Osteoblast (primary cell): ENCODE measurements at places on chromosomes 13 and 19.
A peak's percentile ranks its signal among the peaks of the same experiment; 100 is the strongest.

DNA sequence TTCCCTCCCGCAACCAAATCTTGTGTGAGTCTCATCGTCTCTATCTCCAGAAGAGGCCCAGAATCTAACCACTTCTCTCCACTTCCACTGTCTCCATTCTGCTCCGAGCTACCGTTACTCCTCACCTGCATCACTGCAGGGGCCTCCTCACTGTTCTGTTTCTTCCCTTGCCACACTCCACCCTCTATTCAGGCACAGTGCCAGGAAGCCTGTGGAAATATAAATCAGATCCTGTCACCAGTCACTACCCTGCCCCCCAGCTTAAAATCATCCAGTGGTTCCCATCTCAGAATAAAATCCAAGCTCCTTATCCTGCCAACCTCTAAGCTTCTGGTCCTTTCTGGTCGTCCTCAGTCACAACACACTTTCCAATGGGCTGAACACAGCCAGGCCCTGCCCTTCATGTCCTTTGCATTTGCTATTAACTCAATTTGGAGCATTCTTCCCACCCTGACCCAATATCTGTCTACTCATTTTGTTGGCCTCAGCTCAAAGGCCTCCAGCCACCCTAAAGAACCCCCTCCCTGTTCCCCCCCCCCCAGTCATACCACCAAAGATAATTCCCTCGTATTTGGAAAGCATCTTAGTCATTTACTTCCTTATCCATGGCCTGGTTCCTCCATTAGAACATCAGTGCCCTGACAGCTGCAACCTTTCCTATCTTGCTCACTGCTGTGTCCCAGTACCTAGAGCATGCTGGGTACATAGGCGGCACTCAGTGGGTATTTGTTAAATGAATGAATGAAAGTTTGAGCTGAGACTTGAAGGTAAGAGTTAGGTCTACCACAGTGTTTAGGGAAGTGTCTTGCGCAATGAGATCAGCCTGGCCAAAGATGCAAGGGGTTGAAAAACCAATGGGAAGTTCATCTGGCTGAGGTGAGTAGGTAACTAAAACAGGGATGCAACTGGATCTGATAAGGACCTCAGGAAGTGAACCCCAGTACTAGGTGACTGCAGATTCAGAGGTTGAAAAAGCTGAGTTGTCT is 24.4 kb downstream of the ZNF175 start:
- DNase-seq, result no peak

GRCh38 chr13:73902847-73903246 is 231.4 kb downstream of the KLF12 start:
- DNase-seq, result no peak

GRCh38 chr19:13430790-13431582 is 75.3 kb downstream of the CACNA1A start:
- peak; percentile 73 for DNase-seq

DNA sequence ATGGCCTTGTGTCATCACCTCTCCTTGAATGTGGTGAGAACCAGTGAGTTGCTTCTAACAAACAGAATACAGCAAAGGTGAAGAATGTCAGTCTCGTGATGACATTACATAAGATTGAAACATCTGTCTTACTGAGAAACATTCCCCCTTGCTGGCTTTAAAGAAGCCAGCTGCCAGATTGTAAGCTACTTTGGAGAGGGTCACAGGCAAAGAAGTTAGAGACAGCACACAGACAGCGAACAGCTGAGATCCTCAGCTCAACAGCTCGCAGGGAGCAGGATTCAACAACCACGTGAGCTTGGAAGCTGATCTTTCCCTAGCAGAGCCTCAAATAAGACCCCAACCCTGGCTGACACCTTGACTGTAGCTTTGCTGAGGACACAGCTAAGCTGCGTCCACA is 367.9 kb downstream of the LIG4 start:
- no peak for DNase-seq

DNA sequence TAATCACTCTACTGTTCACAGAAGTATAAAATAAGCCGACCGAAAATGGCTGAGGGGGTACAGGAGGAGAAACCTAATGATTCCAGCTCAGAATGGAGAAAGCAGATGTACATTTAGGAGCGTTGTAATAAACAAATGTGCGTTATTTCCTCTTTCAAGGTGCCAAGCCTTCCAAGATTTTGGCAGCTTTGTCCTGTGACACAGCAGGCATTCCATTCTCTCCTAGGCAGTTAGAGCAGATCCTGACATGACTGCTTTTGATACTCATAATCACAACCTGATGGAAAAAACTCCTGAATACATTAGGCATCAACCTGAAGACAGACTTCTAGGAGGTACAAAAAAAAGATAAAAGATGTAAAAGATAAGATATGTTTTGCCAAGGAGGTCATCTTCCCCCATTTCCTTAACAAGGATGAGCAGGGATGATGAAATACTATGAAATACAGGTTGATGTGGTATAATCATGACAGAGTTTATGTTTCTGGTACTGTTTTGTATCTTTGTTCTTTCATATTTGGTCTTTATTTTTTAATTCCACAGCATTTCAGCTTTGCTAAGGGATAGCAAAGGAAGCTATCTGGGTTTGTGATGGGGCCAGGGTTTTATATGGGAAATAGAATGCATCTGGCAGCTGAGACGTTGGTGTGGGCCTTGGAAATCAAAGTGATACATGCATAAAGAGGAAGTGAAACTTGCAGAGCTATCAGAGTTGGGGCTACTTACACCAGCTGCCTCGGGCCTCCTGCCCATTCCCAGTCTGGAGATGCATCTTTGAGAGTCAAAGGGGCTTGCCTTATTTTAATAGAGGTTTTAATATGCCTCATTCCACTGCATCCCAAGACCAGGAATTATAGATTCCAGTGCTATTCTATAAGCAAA is 222.5 kb downstream of the OXGR1 start:
- DNase-seq, result peak; percentile 55

- DNase-seq, result no peak
These were observed 4.5 kb downstream of the CCNA1 start for GRCh38 chr13:36436811-36437210.

DNA sequence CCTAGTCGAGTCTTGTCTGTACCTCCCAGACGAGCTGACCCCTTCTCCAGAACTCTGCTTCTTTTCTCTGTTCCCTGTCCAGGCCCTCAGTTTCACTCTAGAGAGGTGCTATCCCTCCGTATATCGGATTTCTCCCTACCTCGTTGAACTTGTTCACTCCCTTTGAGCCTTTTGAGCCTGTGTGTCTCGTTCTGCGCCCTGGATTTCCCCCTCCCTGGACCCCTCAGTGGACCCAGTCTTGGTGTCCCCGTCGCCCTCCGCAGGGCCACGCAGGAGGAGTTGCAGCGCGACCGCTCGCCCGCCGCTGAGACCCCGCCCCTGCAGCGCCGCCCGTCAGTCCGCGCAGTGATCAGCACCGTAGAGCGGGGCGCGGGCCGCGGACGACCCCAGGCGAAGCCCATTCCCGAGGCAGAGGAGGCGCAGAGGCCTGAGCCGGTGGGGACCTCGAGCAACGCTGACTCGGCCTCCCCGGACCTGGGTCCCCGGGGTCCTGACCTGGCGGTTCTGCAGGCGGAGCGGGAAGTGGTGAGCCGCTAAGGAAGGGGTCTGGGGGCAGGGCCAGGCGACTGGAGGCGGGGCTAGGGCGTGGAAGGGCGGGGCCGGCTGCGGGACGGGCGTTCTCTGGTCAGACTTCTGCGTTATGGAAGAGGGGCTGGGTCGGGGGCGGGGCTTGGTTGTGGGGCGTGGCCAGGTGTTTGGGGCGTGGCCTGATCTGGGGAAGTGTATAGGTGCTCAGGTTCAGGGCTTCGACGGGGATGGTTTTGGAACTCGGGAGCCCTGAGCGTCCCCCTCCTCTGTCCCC is 5.5 kb downstream of the EPS8L1 start:
- DNase-seq, result peak; percentile 91

DNA sequence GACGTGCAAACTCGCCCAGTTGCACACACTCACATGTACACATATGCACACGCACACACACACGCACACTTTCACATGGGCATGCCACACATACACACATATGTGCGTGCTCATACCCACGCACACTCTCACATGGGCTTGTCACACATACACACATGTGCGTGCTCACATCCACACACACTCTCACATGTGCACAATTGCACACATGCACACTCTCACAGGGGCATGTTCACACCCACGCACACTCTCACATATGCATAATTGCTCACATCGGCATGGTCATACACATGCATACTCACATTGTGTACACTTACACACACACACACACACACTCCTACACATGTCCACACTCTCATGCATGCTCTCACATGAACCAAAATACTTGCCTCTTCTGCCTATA is 32.8 kb upstream of the PEPD start:
- no peak for DNase-seq
